ENCODE measurements at places on chromosomes 4 and X. TPM values are rescaled to one million over a fixed set of nuclear protein-coding genes. Genes with fewer than 3 reads are reported as not detected.

DSPP gene
- total RNA-seq: not detected

- no peaks in the 10 kb centered on the region for H3K36me3 ChIP-seq
- no peak overlapping the region for H3K27ac ChIP-seq
- no peak for DNase-seq
- H3K4me3 ChIP-seq: no peak overlapping the region
- no peaks in the 10 kb centered on the region for H3K27me3 ChIP-seq
Measured at GRCh38 chrX:150316564-150316963, 46.6 kb upstream of the MAMLD1 start.

DNA sequence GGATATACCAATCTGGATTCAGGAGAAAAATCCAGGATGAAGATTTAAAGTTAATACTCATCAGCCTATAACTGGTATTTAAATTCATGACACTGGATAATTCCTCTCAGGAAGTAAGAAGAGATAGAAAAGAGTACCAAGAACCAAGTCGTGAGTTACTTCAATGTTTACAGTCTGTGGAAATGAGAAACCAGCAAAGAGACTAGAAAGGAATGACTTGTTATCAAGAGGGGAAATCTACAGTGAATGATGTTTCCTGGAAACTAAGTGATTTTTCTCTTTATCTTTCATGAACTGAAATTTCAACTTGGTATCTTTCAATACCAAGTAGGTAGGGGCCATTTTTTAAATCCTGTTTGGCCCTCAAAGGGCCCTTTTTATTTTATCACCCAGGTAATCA lies 217.9 kb upstream of the AFF2 start:
- DNase-seq: no peak
- no peak overlapping the region for H3K27ac ChIP-seq
- H3K36me3 ChIP-seq: no peaks in the 10 kb centered on the region
- H3K4me1 ChIP-seq: no peaks in the 10 kb centered on the region
- H3K27me3 ChIP-seq: no peaks in the 10 kb centered on the region
- H3K4me3 ChIP-seq: no peak overlapping the region

GRCh38 chrX:50818986-50819385 lies 5.0 kb upstream of the SHROOM4 start:
- H3K4me1 ChIP-seq: no peaks in the 10 kb centered on the region
- no peak overlapping the region for H3K27ac ChIP-seq
- DNase-seq: no peak
- H3K4me3 ChIP-seq: no peak overlapping the region

DNA sequence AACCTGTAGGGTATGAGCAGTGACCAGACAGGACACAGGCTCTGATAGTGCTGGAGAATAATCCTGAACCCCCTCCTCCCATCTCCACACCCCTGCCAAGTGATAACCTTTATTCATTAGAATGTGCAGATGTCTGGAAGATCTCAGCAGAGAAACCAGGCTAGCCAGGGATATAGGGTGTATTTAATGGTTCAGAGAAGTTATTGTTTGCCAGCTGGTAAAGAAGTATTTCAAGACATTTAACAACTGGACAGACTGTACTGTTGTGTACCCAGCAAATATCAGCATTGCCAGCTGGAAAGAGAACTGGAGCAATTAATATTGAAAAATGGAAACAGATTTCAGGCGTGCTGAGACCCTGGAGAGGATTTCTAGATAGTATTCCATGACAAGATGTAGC lies 94.5 kb downstream of the RASGEF1B start:
- H3K36me3 ChIP-seq: no peaks in the 10 kb centered on the region
- no peak for DNase-seq
- no peaks in the 10 kb centered on the region for H3K27me3 ChIP-seq
- H3K4me3 ChIP-seq: no peak overlapping the region
- H3K4me1 ChIP-seq: no peaks in the 10 kb centered on the region

PCDH18 gene
- 6.9 TPM for total RNA-seq

DNA sequence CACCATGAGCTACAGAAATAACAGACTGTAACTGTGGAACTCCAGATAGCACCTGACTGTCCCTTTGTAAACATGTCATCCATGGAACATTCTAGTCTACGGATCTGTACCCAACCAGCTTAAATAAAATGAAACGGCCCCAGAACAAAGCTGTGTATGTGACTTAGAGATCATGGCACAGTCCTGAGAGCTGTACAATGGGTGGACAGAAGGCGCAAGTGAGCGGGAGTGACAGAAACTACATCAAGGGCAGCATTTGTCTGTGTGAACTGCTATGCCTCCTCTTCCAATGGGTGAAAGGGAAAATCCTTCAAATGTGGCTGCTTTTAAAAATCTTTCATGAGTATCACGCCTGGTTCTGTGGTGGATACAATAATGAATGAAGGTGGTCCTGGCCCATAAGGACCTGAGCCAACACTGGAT lies 72.5 kb downstream of the FAT1 start:
- DNase-seq: no peak
- no peak overlapping the region for H3K4me3 ChIP-seq
- no peaks in the 10 kb centered on the region for H3K4me1 ChIP-seq
- peaks cover 8% of the 10 kb centered on the region for H3K36me3 ChIP-seq
- H3K27me3 ChIP-seq: no peaks in the 10 kb centered on the region

DNA sequence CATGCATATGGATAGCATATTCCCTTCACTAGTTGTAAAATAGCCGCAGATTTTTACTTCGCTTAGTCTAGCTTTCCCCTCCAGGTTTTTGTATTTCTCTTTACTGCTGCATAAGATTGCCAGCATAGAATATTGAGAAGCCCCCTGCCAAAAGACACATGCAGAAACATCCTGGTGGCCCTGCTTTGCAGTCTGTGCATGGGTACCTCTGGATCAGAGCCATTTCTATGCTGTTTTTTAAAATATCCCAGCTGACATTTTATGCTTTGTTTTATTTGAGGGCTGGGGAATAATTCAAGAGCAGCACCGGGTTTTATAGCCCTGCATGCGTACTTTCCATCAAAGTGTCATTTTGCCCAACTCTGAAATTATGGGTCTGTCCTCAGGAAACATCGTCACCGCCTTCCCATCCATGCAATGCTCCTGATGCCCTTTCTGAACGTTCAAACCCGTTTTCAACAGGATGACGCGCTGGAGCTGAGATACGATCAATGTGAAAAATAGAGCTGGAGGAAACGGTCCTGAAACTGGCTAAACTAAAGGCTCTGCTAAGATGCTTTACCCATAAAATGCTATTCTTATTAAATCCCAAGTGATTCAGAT lies 314.3 kb downstream of the EVC2 start:
- H3K27me3 ChIP-seq: no peaks in the 10 kb centered on the region
- H3K4me3 ChIP-seq: no peak overlapping the region
- no peak overlapping the region for H3K27ac ChIP-seq
- no peak for DNase-seq

GRCh38 chr4:134787315-134787714 lies 585.7 kb upstream of the PABPC4L start:
- DNase-seq: no peak
- H3K4me1 ChIP-seq: no peaks in the 10 kb centered on the region
- H3K4me3 ChIP-seq: no peak overlapping the region

- DNase-seq: no peak
- H3K27me3 ChIP-seq: no peaks in the 10 kb centered on the region
- no peak overlapping the region for H3K4me3 ChIP-seq
- no peak overlapping the region for H3K27ac ChIP-seq
- H3K36me3 ChIP-seq: no peaks in the 10 kb centered on the region
Measured at GRCh38 chr4:98522062-98522461, 136.3 kb downstream of the TSPAN5 start.

DNA sequence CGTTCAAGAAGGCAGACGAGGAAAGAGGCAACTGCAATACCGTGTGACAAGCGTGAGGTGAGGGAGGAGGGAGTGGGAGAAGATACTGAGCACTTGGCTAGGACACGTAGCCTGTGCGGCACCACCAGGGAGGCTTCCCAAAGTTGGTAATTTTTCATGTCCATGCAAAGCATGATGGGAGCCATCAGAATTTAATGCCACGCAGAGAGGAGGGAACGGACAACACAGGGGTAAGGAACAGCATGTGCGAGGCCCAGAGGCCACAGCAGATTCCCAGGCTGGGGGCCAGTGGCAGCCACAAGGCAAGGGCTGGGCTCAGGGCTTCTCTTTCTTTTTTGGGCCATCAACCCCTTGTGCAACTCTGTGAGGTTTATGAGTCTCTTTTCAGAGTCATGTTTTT lies 11.0 kb upstream of the CLDN24 start:
- H3K4me1 ChIP-seq: no peaks in the 10 kb centered on the region
- H3K36me3 ChIP-seq: no peaks in the 10 kb centered on the region
- H3K4me3 ChIP-seq: no peak overlapping the region
- H3K27ac ChIP-seq: no peak overlapping the region

H2BW2 gene
- not detected for total RNA-seq

- H3K27ac ChIP-seq: no peak overlapping the region
- no peak overlapping the region for H3K4me3 ChIP-seq
- no peaks in the 10 kb centered on the region for H3K4me1 ChIP-seq
- H3K36me3 ChIP-seq: no peaks in the 10 kb centered on the region
- DNase-seq: no peak
Measured at GRCh38 chr4:31538877-31539276, 818.7 kb downstream of the PCDH7 start.
